Right renal cortex interstitium (tissue), 3 donors: ENCODE measurements at places on chromosomes 5 and 9.

GRCh38 chr9:91750343-91750742, 199.7 kb downstream of the ROR2 start:
- no peak for DNase-seq

DNA sequence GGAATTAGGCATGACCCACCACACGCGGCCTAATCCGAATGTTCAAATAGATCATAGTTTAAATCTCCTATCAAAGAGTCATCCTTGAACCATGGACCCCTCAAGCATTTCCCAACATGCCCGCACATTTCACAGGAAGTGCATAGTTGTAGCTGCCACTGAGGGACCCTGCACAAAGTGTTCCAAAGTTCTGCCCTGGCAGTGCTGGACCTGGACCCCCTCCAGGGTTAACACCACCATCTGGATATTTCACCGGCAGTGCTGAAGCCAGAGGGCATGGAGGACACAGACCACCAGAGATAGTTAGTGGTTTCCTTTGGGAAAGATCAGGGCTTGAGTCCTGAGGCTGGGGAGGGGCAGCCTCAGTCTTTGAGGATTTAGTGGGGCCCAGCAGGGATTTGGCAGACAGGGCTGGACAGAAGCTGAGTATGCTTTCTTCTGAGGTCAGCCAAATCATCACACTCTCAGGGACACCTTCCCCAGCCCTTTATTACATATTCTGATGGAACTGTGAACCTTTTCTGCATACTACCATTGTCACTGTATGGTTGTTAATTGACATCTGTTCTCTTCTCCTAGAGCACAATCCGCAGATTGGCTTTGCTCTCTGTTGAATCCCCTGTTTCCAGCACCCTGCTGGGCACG, 143.6 kb upstream of the EFNA5 start:
- DNase-seq, result no peak

GRCh38 chr5:78518365-78519197, 130.0 kb downstream of the LHFPL2 start:
- DNase-seq, result no peak

DNA sequence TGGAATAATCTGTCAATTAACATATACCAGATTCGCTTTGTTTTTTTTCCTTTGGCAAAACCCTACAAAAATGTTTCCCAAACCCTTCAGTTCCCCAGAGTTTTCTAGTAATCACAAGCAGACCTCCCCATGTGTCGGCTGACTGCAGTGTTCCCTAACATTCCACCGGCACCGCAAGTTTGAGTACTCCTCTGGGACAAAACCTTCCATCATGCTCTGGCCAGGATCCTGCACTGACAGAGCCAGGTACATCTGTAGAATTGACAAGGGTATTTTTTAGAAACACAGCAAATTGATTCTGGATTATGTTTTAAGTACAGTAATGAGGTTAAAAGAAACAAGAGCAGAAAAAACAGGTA, 174.7 kb downstream of the GAS1 start:
- DNase-seq, result no peak

- DNase-seq, result no peak
Measured at GRCh38 chr5:157106630-157107461, 2.0 kb downstream of the HAVCR2 start.

DNA sequence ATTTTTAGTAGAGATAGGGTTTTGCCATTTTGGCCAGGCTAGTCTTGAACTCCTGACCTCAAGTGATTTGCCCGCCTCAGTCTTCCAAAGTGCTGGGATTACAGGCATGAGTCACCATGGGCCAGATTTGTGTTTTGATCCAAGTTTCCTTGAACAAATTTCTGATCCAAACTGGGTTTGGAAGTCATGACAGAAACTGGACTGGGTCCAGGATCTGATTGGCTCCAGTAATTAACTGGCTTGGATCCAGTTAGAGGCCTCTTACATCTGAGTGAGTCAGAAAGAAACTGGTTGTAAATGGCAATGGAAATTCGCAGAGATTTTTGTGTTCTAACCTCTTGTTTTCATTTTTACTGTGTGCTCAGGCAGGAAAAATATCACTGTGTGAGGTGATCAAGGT, 141.6 kb downstream of the SLC25A46 start:
- DNase-seq, result no peak

DNA sequence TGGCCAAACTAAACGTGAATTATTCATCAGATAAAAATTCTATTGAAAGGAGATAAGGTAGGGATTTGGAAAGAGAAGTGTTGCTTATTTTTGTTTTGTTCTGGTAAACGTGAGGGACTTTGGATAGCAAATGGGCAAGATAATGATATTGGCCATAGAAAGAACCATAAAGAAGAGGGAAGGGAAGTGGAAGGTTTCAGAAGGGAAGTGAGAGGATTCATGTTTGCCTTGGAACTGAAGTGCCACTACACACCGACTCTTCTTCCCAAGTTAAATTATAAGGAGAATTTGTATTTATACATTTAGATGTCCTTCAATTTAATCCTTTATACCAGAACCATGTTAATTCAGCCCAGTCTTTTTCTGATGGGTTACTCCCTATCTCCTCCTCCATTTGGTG, 42.1 kb upstream of the TAF11L2 start:
- no peak for DNase-seq

- no peak for DNase-seq
Measured at GRCh38 chr9:104313396-104314110, 190.5 kb upstream of the OR13F1 start.

GRCh38 chr5:167639273-167639672, 652.2 kb upstream of the WWC1 start:
- no peak for DNase-seq

- no peak for DNase-seq
Measured at GRCh38 chr5:93322974-93323860, 257.8 kb downstream of the NR2F1-AS1 start.

DNA sequence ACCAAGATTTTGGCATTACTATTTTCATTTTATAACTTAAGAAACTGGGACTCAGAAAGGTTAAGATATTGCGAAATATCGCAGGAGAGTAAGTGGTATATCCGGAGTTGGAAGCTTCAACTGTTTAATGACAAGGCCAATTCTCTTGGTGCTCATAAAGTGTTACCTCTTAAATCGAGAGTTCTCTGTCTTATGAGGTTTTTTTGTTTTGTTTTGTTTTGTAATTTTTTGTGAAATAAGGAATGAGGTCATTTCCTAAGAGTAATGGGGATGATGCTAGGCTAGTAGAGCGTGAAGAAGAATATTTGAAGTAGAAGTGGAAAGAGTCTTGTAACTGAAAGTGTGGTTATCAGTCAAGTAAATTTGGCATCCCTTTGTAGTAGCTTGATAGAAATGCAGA, 183.2 kb upstream of the DAB2 start:
- DNase-seq, result no peak

- DNase-seq, result no peak
Measured at GRCh38 chr5:170408226-170408625, 19.1 kb upstream of the KCNMB1 start.

- DNase-seq, result no peak
Measured at GRCh38 chr5:41368158-41368557, 142.2 kb downstream of the PLCXD3 start.

- DNase-seq, result no peak
Measured at GRCh38 chr9:112056996-112057395, 118.1 kb downstream of the SUSD1 start.

GRCh38 chr5:121962958-121963357, 1.2 kb downstream of the SRFBP1 start:
- DNase-seq, result no peak

- no peak for DNase-seq
Measured at GRCh38 chr9:37618817-37619216, 26.4 kb upstream of the TOMM5 start.

GRCh38 chr5:109855056-109855455, 165.3 kb downstream of the MAN2A1 start:
- no peak for DNase-seq

DNA sequence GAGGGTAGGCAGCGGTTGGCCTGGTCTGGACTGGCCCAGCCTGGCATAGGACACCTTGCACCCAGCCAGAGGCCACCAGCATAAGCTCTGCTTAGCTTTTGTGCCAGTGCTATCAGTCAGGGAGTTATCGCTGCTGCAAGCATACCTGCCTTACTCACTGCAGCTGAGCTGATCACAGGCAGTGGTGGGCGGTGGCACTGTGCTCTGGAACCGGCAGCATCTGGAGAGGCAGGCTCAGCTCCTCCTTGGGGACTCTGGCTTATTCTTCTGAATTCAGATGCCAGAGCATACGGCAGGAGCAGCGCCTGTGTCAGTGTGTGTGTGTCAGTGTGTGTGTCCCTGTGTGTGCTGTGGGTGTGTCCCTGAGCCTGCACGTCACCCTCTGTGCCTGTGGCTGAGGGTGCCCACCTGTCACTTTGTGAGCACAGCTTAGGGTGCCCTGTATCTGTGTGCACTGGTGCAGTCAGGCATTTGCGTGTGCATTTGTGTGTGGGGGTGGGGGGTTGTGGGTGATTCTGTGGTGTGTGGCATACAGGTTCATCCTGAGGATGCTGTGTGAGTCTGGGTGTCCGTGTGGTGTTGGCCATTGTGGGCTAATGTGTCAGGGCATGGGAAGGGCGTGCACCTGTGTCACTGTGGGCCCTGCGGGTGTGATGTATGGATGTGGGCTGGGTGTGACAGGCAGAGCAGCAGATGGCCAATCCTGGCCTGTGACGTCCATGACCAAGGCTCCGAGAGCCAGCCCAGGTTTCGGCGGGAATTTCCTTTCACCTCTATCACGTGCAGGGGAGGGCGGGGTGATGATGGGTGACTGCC, 23.5 kb downstream of the LMX1B start:
- DNase-seq, result no peak
